ENCODE measurements at places on chromosomes 6 and 20.

GRCh38 chr6:89853068-89853467 is 23.4 kb downstream of the CASP8AP2 start:
- DNase-seq, result no peak

GRCh38 chr20:58945965-58946631 is 35.0 kb upstream of the NELFCD start:
- DNase-seq, result no peak

GRCh38 chr6:6865611-6866010 is 242.2 kb upstream of the RREB1 start:
- DNase-seq, result no peak

DNA sequence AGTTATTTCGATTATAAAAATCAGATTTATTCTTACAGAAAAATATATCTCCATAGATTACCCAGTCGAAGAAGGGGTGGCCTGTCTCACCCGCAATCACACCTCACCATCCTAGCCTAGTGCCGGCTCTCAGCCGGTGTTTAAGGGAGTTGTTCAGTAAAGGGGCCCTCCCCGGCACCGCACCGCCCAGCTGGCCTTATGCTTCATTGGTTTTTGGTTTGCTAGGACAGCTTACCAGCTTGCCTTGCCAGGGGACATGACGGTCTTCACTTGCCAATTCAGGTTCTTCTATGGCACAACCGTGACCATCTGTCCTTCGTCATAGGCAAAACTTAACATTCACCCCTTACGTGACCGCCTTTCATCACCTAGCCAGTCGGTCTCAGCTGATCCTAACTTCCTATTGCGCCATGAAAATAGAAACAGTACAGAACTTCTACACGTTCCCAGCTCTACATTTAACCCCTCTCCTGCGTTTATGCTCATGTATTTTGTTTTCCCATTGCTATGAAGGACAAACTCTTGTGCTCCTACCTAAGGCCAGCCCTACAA is 44.7 kb upstream of the SLC22A16 start:
- DNase-seq, result no peak

GRCh38 chr20:14312001-14312400 is 25.4 kb downstream of the FLRT3 start:
- no peak for DNase-seq

DNA sequence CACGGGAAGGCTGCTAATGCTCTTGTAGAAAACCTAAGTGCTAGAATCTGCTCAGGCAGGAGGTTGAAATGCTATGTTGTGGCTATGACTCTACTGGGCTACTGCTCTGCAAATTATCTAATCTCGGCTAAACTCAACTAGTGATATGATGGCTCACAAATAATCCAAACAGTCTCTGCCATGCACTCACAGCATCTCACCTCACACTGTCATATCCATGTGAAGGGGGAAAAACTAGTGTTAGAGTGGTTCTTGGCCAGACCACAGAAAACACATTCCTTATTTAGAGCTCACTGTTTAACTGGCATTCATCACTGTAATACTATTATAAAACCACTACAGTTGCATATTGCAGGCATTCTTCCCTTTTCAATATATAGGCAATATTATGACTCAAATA is 81.8 kb upstream of the DST start:
- no peak for DNase-seq

GRCh38 chr6:100366419-100366818 is 98.3 kb downstream of the SIM1 start:
- DNase-seq, result no peak

GRCh38 chr6:110332281-110332680 is 25.9 kb downstream of the METTL24 start:
- DNase-seq, result no peak

DNA sequence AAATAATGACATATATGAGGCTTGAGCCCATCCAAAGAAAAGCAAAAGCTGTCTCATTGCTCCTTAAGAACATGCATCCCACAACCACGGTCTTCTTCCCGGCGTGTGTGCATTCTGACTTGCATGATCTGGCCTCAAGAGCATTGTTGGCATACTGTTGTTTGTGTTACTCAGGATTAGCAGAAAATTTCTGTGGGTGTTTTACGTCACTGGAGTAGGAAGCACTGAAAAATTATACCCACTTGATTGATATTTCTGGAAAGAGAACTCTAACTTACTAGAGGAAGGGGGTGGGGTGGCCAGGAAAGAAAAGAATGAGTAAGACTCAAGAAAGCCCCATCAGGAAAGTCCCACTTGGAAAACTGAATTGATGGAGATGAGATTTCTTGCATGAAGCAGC is 326.2 kb upstream of the PRDM1 start:
- DNase-seq, result no peak

Measured in DMS79 treated with DMSO at 0.1 percent for 48 hours (cell line).